NCI-H2029 treated with DMSO at 0.1 percent for 48 hours (cell line): ENCODE measurements at places on chromosomes 5 and 9.
A peak's percentile ranks its signal among the peaks of the same experiment; 100 is the strongest.

- peak; percentile 26 for DNase-seq
Measured at GRCh38 chr9:36263683-36264082, 5.4 kb upstream of the GNE start.

- no peak for DNase-seq
Measured at GRCh38 chr9:111627260-111627963, 3.7 kb upstream of the DNAJC25 start.

DNA sequence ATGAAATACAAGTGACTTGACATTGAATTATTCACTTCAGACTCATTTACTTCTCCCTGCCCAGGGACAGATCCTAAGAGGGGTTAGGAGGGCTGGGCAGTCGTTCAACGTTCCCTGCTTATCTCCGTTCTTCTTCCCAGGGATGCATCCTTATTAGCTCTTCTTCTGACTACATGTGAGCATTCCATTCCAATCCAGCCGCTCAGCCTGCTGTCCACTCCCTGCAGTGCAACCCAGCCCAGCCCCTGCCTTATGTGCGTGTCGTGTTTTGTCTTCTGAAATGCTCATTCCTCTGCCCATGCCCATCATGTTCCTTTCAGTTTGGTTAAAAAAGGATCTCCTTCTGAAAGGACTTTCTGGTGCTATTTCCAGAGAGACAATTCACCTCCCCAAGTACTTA lies 64.7 kb upstream of the PALM2AKAP2 start:
- DNase-seq = no peak

- DNase-seq = no peak
Measured at GRCh38 chr9:2729721-2730120, 12.4 kb downstream of the KCNV2 start.

- no peak for DNase-seq
Measured at GRCh38 chr9:135763716-135764446, 61.9 kb downstream of the KCNT1 start.

DNA sequence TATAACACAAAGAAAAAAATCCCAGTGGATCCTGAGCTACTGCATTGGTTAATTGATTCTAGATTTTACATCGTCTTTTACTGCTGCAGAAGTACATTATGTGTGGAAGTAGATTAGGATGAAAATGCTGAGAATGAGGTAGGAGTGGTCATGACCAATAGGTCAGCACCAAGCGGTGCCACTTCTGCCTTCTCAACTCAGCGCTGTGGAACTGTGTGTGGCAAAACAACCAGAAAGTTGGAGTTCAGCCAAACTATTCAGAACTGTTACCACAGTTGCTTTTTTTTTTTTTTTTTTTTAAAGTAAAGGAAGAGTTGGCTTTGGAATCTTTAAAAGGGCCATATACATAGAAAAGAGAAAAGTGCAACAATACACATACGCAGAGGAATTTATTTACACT lies 24.2 kb downstream of the POU5F2 start:
- DNase-seq = peak; percentile 47

- DNase-seq = no peak
Measured at GRCh38 chr9:68683433-68683832, 21.6 kb upstream of the PIP5K1B start.

- DNase-seq = no peak
Measured at GRCh38 chr5:1285141-1285540, 9.7 kb downstream of the TERT start.

DNA sequence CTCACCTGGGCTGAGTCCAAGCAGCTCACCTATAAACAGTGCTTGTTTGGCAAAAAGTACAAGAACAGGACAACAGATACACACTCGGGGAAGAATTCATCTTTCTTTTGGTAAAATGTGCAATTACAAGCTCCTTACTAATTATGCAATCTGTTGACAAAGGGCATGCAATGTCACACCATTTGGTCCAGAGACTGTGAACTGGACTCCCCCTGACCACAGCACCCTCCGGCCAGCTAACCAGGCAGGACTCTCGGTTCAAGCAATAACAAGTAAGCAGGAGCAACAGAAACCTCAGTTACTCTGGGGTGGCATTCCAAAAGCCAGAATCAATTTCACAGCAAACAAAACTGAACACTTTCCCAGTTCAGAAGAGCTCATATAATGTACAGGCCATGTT lies 113.8 kb downstream of the GNAQ start:
- DNase-seq = no peak

GRCh38 chr5:158487156-158487555 lies 612.6 kb downstream of the EBF1 start:
- no peak for DNase-seq

- DNase-seq = no peak
Measured at GRCh38 chr5:132371603-132371994, 2.1 kb downstream of the SLC22A5 start.

- DNase-seq = no peak
Measured at GRCh38 chr5:154647114-154647760, 107.9 kb upstream of the LARP1 start.

GRCh38 chr5:160545832-160546231 lies 124.2 kb downstream of the PTTG1 start:
- no peak for DNase-seq

DNA sequence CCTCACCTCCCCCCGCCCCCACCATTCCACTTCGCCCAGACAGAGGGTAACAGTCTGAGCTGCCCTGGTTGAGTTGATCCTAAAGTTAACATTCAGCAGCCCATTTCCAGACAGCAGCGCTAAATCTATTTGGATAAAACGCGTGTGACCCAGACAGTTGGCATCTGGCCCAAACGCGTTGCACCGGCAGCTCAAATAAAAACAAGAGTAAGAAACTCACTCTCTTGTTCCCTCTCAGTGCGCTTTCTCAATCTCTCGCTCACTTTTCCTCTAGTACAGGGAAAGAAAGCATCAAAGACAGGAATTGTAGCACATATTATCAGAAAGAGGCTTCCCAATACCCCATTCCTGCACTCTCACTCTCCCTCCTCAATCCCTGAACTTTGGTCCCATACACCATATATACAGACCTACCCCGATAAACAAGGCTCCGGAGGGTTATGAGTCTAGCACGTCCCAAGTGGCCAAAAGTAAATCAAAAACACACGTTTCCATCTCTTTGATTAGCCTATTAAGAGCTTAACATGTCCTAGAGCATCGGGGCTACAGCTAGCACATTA lies 1.3 kb downstream of the ADAMTS6 start:
- peak; percentile 25 for DNase-seq

DNA sequence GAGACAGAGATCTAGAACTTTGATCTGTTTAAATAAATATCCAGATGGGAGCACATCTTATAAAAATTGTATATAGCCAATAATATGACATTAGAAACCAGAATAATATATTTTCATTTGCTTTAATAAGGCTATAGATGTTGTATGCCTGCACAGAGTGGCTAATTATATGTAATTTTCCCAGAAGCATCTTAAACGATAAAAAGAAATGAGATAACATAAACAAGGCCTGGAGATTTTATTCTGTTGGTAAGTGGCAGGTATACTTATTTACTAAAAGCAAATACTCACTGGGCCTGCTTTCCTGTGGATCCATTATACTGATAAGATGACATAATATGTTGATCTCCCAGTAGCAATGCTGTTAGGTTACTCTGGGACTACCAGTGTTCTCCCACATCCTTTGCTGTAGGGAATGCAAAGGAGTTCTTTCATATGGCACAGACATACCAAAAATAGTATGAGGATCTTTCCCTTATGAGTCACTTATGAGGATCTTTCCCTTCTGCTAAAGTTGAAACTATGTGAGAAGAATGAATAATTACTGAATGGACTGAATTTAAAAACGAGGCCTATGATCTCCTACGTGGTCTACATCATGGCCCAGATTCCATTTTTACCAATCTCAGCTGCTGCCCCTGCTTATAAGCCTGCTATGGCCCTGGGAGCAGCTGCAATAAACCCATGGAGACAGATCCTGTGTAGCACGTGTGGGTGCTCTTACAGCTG lies 112.1 kb downstream of the NUDT12 start:
- DNase-seq = no peak

DNA sequence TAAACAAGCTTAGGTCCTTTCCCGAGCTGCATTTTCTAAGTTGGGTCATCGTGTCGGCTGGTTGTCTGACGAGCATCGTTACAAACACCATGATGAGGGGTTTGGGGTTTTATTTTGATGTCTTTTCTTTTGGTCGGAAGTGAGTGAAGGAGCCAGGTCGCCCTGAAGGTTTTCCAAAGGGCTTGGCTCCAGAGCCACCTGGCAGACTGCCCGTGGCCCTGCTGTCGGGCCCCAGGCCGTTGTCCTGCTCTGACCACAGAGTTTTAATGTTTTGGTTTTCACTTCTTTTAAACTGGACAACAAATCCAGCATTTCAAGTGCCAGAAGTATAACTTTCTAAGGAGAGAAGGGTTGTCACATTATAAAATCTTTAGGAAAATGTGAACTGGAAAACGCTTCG lies 42.3 kb downstream of the TENT4A start:
- no peak for DNase-seq

DNA sequence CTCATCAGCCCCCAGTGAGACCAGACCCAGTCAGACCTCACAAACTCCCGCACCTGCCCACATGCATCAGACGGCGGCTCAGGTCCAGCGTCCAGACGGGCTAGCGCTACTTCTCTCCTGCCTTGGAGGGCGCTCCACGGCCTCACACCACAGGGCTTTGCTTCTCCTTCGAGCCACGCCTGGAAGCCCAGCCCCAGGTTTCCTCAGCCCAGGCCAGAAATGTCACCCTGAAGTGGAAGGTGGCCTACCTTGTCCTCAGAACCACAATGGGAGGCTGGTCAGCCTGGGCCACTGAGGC lies 2.8 kb downstream of the NACC2 start:
- DNase-seq = no peak

GRCh38 chr5:101678481-101679193 lies 617.4 kb downstream of the SLCO4C1 start:
- DNase-seq = peak; percentile 62

- no peak for DNase-seq
Measured at GRCh38 chr9:20419533-20419932, 202.8 kb downstream of the MLLT3 start.

DNA sequence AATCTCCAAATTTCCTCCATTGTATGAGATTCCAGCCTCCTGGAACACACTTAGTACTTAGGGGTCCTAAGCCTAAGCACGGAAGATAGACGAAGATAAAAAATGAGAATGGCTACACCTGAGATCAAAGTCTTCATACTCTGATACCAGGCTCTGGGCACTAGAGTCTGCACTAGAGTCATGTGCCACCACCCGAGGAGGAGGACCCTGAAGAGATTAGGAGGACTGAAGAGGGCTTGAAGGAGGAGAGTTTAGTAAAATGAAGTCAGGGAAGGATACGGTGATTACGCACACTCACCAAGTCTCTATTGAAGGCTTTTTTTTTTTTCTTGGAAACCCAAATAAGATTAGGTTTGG lies 573 bp upstream of the SPATA24 start:
- DNase-seq = no peak

GRCh38 chr5:159909126-159909525 lies 7.2 kb upstream of the ADRA1B start:
- DNase-seq = no peak

DNA sequence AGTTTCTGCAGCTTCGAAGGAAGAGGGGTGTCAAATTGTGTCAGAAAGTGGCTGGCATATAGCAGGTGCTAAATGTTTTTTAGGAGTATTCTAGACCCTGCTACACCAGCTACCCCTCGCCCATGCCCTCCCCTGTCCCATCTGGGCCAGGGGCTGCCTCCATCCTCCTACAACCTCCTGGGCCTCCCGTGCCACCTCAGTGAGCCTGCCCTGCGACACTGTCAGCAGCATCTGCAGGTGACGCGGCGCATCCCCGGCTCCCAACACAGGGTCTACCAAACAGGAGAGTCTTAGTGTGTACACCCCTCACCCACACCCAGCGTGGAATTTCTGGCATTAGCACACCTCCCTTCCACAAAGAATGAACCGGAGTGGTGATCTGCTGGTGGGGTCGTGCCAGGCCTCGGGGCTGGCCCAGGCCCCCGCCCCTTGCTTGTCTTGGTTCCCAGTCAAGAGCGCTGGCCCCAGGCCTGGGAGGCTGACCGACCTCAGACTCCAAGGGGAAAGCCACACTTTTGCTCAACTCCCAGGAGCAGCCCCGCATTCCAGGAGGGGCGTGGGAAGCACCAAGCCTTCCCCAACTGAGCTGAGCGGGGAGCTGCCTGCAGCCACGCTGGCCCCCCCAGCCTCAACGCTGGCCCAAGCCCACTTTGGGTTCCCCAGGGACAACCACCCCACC lies 55.2 kb downstream of the NEURL1B start:
- DNase-seq = no peak

DNA sequence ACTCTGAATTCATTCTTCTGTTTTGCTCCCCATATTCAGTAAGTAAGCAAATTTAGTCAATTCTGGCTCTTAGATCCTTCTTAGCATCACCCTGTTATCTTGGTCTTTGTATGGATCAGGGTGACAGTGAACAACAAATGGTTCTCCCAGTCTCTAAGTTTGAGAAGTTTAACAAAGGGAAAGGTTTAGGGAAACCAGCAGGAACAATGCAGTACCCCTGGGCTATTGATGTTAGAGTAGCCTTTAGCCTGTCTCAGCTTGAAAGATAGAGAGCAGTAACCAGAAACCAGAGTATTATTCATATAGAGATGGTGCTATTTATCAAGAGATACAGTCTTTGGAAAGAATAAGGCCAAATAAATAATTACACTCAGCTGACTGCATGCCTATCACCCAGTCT lies 241.8 kb downstream of the CDH12 start:
- DNase-seq = no peak

- no peak for DNase-seq
Measured at GRCh38 chr5:177963966-177964365, 32.1 kb downstream of the PROP1 start.

DNA sequence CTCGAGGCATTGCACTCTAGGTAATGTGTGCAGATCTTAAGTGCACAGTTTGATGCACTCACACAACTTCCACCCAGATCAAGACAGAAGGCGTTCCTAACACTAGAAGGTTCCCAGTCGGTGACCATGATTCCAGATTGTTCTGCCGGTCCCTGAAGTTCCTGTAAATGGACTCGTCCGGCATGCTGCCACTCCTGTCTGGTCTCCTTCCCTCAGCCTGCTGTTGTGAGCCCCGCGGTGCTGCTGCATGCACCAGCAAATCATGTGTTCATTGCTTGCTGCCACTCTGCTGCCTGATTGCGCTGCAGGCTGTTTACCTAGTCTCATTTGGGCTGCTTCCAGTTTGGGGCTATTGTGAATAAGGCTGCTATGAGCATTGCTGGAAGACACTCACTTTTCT lies 11.5 kb downstream of the STKLD1 start:
- no peak for DNase-seq

- peak; percentile 87 for DNase-seq
Measured at GRCh38 chr5:81856948-81857928, 106.3 kb upstream of the SSBP2 start.
